ENCODE measurements at places on chromosomes 6 and 20. TPM values are rescaled to one million over a fixed set of nuclear protein-coding genes. Genes with fewer than 3 reads are reported as not detected.

REM1 gene
- not detected for total RNA-seq

- peaks cover 6% of the 10 kb centered on the region for H3K4me1 ChIP-seq
- H3K27me3 ChIP-seq: no peaks in the 10 kb centered on the region
- peaks cover 9% of the 10 kb centered on the region for H3K36me3 ChIP-seq
- H3K4me3 ChIP-seq: no peak overlapping the region
- H3K27ac ChIP-seq: no peak overlapping the region
These were observed 64.9 kb downstream of the RREB1 start for GRCh38 chr6:7172649-7173048.

DNA sequence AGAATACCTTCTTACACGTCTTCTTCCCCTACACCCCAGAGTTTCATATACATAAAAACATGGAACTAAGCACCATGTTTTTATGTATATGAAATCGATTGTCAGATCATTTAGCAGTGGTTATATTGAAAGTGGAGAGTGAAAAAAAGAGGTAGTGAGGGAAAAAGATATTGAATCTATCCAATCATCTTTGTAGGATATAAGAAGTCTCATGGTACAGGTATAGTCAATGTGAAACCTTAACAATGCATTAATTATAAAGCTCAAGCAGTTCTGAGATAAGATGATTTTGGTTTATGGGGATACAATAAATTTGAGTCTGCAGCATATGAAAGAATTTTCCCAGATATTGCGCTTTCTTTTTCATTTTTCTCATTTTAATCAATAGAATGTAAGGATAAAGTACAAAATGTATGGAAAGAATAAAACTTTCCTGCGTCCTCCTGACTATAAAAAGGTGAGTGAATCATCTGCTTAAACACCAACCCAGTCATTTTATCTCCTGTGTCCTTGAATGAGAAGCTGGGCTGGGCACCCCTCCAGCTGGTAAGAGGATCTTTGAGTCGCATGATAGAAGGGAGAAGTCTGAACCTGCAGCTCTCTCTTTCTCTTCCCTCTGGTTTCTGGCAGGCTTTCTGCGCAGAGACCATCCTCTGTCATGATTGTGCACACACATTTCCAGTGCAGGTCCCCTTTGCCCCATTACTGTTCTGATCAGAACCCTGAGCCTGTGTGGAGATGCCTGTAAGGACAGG is 28.1 kb upstream of the AKIRIN2 start:
- H3K36me3 ChIP-seq: peaks cover 10% of the 10 kb centered on the region
- DNase-seq: no peak
- no peak overlapping the region for H3K27ac ChIP-seq
- no peak overlapping the region for H3K4me3 ChIP-seq

DNA sequence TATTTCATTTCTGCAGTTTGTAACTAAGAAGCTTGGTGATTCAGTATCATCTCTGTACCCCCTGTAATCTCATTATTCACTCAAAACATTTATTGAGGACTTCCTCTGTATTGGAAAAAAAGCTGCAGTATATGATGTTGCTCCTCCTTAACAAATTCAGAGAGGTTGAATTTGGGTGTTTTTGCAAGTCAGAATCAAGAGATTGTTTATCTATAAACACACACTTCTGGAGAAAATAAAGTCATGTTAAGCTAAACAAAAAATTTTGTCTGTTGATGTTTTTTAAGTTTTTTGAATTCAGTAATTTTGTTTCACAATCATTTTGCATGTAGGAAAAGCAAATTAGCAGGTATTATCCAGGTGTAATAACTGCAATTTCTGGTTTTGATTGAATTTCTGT is 11.4 kb upstream of the RHAG start:
- no peak for DNase-seq
- no peak overlapping the region for H3K4me3 ChIP-seq
- no peaks in the 10 kb centered on the region for H3K36me3 ChIP-seq
- no peaks in the 10 kb centered on the region for H3K27me3 ChIP-seq

DNA sequence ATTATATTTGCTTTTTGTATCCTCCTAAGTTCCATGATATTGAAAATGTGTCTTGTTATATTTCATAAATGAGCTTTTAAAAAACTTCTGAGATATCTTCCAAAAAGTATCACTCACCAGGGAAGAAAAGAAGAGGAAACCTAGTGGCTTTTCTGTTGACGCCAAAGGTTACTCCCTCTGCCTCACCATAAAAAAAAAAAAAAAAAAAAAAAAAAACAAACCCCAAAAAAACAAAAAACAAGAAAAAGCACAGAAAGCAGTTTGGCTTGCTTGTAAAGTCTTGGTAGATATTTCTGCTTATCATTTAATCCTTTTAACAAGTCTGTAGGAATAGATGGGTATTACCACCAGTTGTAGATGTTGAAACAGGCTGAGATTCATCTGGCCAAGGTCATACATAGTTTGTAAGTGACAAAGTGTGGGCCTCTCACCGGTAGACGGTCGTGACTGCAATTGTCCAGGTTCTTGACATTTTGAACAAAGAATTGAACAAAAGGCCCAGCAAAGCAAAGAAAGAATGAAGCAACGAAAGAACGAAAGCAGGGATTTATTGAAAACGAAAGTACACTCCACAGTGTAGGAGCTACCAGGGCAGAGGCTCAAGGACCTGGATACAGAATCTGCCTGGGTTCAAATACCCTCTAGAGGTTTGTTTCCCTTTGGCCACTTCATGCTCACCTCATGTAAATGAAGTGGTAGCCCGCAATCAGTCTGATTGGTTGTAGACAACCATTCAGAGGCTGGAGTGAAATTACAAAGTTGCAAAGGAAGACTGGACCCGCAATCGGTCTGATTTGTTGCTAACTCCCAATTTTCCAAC is 11.6 kb upstream of the ELOVL5 start:
- H3K36me3 ChIP-seq: peaks cover 7% of the 10 kb centered on the region
- peak overlapping the region; percentile 74 for H3K4me3 ChIP-seq
- DNase-seq: no peak
- H3K4me1 ChIP-seq: peaks cover 38% of the 10 kb centered on the region
- peak overlapping the region; percentile 45 for H3K27ac ChIP-seq

GRCh38 chr6:971981-972640 is 279.2 kb upstream of the EXOC2 start:
- peak overlapping the region; percentile 42 for H3K27ac ChIP-seq
- H3K36me3 ChIP-seq: no peaks in the 10 kb centered on the region
- H3K27me3 ChIP-seq: no peaks in the 10 kb centered on the region

DNA sequence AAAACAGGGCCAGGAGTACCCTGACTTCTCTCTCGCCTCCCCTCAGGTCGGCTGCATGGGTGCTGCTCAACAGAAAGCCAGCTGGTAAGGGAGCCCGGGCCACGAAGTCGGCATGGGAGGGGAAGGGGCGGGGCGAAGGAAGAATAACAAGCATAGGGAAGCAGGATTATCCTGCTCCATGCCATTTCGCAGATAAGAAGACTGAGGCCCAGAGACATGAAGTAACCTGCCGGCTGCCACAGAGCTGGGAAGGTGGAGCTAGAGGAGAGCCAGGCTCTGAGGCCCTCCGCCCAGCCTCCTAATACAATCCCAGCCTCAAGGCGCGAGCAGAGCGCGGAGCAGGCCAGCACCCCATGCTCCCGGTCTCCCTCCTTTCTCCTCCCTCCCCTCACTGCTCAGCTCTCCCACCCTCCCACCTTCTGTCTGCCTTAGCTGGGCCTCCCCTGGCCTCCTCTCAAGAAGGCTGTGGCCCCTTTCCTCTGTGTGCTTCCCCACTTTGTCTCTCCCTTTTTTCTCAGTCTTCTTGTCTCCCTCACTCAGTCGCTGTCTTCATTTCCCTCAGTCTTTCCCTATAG is 13.2 kb upstream of the HMGA1 start:
- H3K36me3 ChIP-seq: peaks cover 14% of the 10 kb centered on the region
- H3K4me3 ChIP-seq: peak overlapping the region; percentile 51
- H3K27me3 ChIP-seq: no peaks in the 10 kb centered on the region
- peak overlapping the region; percentile 59 for H3K27ac ChIP-seq
- peaks cover 52% of the 10 kb centered on the region for H3K4me1 ChIP-seq
- DNase-seq: no peak

- H3K4me1 ChIP-seq: no peaks in the 10 kb centered on the region
- H3K4me3 ChIP-seq: no peak overlapping the region
- H3K27me3 ChIP-seq: no peaks in the 10 kb centered on the region
- DNase-seq: no peak
- no peak overlapping the region for H3K27ac ChIP-seq
These were observed 20.0 kb downstream of the PHF20 start for GRCh38 chr20:35791821-35792220.

DNA sequence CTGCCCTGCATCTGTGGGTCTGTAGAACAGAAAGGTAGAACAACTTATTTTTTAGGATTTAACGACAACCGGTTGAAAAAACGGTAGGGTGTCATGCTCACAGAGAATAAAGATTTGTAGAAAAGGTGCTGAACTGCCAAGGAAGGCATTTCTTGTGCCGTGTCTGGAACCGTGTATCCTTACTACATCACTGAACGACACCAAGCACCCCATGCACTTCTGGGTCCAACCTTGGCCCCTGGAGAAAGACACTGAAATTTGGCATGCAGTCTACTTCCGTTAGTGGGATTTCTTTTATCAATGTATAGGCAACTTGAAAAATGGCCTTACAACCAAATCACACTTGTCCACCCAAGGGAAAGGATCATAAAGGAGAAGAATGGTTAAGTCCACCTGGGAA is 145.5 kb downstream of the ZMYND8 start:
- peaks cover 13% of the 10 kb centered on the region for H3K4me1 ChIP-seq
- no peak overlapping the region for H3K27ac ChIP-seq
- H3K36me3 ChIP-seq: peaks cover 29% of the 10 kb centered on the region
- H3K27me3 ChIP-seq: no peaks in the 10 kb centered on the region

- H3K27me3 ChIP-seq: peaks cover 64% of the 10 kb centered on the region
- peaks cover 5% of the 10 kb centered on the region for H3K36me3 ChIP-seq
- no peak overlapping the region for H3K27ac ChIP-seq
- H3K4me1 ChIP-seq: no peaks in the 10 kb centered on the region
These were observed 7.7 kb upstream of the ISM1 start for GRCh38 chr20:13213335-13213734.

All from Calu3 (cell line).